ENCODE measurements at places on chromosomes 16 and 17. TPM values are rescaled to one million over a fixed set of nuclear protein-coding genes. Genes with fewer than 3 reads are reported as not detected.
A peak's percentile ranks its signal among the peaks of the same experiment; 100 is the strongest.

- H3K27ac ChIP-seq = no peak overlapping the region
- no peak overlapping the region for H3K4me3 ChIP-seq
- H3K27me3 ChIP-seq = no peaks in the 10 kb centered on the region
- peaks cover 9% of the 10 kb centered on the region for H3K36me3 ChIP-seq
- DNase-seq = no peak
Observed at GRCh38 chr17:80421381-80422090, 6.6 kb downstream of the ENDOV start.

- H3K27ac ChIP-seq = no peak overlapping the region
- no peak for DNase-seq
Observed at GRCh38 chr17:45234641-45235415, 13.1 kb downstream of the FMNL1 start.

DNA sequence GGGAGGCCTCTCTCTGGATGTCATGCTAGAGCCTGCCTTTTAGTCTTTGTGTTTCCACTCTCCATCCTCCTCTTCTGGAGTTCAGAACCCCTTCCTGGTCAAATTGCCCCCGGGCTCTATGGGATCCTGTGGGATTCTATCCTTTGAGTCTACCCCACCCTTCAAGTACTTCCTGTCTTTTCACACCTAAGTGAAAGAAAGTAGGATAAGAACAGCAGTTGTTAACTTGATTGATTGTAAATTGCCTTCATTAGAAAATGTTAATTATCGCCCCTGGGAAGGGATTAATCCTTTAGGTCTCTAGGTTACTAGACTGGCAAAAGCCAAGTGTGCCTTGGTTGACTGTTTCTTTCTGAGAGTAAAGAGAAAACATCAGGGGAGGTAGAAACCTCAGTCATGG lies 30.1 kb downstream of the PRKCB start:
- no peak overlapping the region for H3K27ac ChIP-seq
- H3K27me3 ChIP-seq = peaks cover 80% of the 10 kb centered on the region
- H3K4me3 ChIP-seq = no peak overlapping the region
- H3K4me1 ChIP-seq = no peaks in the 10 kb centered on the region
- DNase-seq = no peak

Gene FBF1
- total RNA-seq = 24.6 TPM

GRCh38 chr16:57590654-57591085 lies 37.8 kb upstream of the ADGRG1 start:
- H3K27me3 ChIP-seq = peaks cover 2% of the 10 kb centered on the region
- peak overlapping the region; percentile 71 for H3K27ac ChIP-seq
- H3K4me1 ChIP-seq = peaks cover 11% of the 10 kb centered on the region

Gene VPS25
- 59.4 TPM for total RNA-seq

Gene CACNG3
- not detected for total RNA-seq

DNA sequence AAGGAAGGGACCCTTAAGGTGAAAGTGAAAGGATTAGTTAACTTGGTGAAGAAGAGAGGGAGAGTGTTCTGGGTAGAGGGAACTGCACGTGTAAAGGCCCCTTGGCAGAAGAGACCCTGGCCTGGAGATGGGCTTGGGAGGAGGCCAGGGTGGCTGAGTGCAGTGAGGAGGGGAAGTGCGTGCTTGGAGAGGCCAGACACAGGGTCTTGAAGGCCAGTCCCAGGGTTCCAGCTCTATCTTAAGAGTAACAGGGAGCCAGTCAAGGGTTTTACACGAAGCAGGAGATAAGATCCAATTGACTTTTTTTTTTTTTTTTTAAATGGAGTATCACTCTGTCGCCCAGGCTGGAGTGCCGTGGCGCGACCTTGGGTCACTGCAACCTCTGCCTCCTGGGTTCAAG lies 15.2 kb upstream of the DOK4 start:
- H3K27me3 ChIP-seq = no peaks in the 10 kb centered on the region
- H3K4me3 ChIP-seq = no peak overlapping the region
- peak overlapping the region; percentile 55 for H3K27ac ChIP-seq
- no peaks in the 10 kb centered on the region for H3K36me3 ChIP-seq

DNA sequence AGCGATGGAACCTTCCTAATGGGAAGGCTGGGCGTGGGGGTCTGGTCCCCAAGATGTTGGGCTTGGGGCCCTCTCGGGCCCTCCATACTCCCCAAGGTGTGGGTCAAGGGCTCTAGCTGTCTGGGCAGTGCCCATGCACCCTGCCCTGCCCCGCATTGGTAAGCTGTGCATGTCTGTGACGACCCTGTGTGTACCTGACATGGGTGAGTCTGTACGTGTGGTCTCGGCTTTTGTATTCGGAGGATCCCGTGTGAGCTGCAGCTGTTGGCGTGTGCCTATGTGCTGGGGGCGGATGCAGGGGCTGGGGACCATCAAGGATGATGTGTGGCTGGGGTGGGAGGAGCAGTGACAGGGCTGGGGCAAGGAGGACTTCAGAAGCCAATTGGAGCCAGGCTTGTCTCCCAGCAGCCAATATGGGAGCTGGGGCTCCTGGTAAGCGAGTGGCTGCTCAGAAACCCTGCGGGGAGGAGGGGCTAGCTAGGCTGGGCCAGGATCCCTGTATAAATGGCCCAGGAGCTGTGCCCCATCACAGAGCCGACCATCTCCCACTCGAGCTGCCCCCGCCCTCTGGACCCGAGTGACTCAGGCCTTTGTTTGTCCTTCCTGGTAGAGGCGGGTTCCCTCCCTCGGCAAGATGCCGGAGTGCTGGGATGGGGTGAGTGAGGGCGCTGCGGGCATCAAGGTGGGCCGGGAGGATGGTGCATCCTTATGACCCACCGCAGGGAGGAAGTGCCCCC lies at the start of gene NDRG4:
NDRG4 (plus strand) TSS at position 529 of the 737 bp plus-strand sequence; CDS start at position 635, 106 bp downstream.
- peaks cover 19% of the 10 kb centered on the region for H3K4me1 ChIP-seq
- no peaks in the 10 kb centered on the region for H3K36me3 ChIP-seq
- peak; percentile 72 for DNase-seq
- H3K27me3 ChIP-seq = peaks cover 23% of the 10 kb centered on the region

GRCh38 chr16:2166263-2167067 lies 10.9 kb downstream of the TRAF7 start:
- no peak overlapping the region for H3K27ac ChIP-seq
- no peaks in the 10 kb centered on the region for H3K27me3 ChIP-seq
- no peak overlapping the region for H3K4me3 ChIP-seq
- peaks cover 6% of the 10 kb centered on the region for H3K36me3 ChIP-seq

Gene PERCC1
- total RNA-seq = not detected

Gene PDE6G
- total RNA-seq = 0.59 TPM

DNA sequence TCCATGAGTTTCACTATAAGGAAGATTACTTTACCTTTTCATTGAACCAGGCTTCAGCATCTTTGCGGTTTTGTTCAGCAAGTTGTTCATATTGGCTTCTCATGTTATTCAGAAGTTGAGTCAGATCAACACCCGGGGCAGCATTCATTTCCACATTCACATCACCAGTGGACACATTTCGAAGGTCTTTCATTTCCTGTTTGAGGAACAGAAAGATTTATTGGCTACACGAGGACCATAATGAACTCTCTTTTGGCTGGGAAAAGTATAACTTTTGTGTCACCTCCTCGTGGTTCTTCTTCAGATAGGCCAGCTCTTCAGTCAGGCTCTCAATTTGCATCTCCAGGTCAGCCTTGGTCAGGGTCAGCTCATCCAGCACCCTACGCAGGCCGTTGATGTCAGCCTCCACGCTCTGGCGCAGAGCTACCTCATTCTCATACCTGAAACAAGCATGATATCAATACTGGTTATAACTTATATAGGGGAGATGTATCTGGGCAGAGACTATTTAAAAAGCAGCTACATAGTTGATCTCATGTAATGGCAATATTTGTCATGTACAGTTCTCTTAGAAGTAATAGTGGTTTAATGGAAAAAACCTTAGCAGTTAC lies 2.1 kb downstream of the KRT10 start:
- DNase-seq = no peak
- peaks cover 11% of the 10 kb centered on the region for H3K36me3 ChIP-seq
- peak overlapping the region; percentile 74 for H3K4me3 ChIP-seq
- peaks cover 2% of the 10 kb centered on the region for H3K27me3 ChIP-seq
- peaks cover 20% of the 10 kb centered on the region for H3K4me1 ChIP-seq

- DNase-seq = no peak
- H3K4me1 ChIP-seq = peaks cover 5% of the 10 kb centered on the region
- H3K27ac ChIP-seq = no peak overlapping the region
- H3K27me3 ChIP-seq = no peaks in the 10 kb centered on the region
- peaks cover 5% of the 10 kb centered on the region for H3K36me3 ChIP-seq
- no peak overlapping the region for H3K4me3 ChIP-seq
Observed at GRCh38 chr16:67116388-67117311, 6.9 kb downstream of the PHAF1 start.

DNA sequence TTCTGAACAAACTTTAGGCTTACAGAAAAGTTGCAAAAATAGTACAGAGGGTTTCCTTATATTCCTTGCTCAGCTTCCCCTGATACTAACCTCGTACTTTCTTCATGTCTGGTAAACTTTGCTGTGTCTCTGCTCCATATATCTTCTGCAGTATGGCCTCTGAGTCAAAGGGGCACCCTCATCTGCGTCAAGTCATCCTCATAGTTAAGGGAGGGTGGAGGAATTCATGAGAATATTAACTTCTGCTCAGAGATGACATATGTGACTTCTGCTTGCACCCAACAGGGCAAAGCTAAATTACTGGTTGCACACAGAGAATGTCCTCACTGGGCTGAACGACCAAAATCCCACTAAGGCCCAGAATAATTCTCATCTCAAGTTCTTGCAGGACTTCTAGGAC lies 4.3 kb upstream of the CCL7 start:
- DNase-seq = no peak
- no peaks in the 10 kb centered on the region for H3K36me3 ChIP-seq
- H3K27ac ChIP-seq = no peak overlapping the region
- peaks cover 4% of the 10 kb centered on the region for H3K4me1 ChIP-seq

DNA sequence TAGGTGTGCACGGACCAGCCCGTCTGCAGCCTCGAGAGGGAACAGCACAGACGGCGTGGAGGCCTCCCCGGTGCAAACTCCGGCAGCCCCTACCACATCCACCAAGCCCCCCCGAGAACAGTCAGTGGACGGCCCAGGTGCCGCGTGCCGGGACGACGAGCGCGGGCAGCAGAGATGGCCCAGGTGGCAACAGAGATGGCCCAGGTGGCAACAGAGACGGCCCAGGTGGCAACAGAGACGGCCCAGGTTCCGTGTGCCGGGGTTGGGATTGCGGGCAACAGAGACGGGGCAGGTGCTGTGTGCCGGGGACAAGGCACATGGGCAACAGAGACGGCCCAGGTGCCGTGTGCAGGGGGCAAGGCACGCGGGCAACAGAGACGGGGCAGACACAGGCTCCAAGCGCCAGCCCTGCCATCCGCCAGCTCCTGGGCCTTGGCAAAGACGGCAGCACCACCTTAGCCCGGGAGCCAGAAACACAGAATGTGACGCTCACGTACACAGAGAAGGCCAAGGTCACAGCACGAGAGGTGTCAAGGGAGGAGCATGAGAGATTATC lies 31.1 kb downstream of the RPH3AL start:
- H3K4me3 ChIP-seq = peak overlapping the region; percentile 40
- no peaks in the 10 kb centered on the region for H3K27me3 ChIP-seq
- DNase-seq = no peak
- H3K4me1 ChIP-seq = peaks cover 44% of the 10 kb centered on the region
- peak overlapping the region; percentile 45 for H3K27ac ChIP-seq

DNA sequence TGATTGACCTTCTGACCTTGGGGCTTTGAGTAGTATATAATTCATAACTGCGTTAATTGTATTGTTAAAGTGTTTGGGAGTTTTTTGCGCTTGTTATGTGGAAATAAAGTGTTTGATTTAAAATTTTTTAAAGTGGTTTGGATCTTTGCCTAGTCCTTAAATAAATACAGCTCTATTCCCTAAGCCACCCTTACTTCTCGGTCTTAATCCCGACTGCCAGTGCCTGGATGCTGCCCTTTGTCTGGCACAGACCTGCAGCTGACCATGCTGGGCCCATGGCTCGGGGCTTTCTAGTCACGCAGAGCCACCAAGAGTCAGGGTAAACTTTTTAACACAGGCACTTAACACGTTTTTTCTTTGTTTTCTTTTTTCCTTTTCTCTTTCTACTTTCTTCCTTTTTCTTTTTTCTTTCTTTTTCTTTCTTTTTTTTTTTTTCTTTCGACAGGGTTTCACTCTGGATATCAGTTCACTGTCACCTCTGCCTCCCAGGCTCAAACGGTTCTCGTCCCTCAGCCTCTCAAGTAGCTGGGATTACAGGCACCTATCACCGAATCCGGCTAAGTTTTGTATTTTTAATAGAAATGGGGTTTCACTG lies 19.6 kb upstream of the SLC5A11 start:
- H3K4me3 ChIP-seq = no peak overlapping the region
- DNase-seq = no peak
- H3K27ac ChIP-seq = no peak overlapping the region
- no peaks in the 10 kb centered on the region for H3K27me3 ChIP-seq
- H3K36me3 ChIP-seq = peaks cover 30% of the 10 kb centered on the region
- no peaks in the 10 kb centered on the region for H3K4me1 ChIP-seq

Measured in mesothelial cell of epicardium (in vitro differentiated cells).